Transverse colon (tissue), 4 donors: ENCODE measurements at places on chromosomes 1 and 21.

DNA sequence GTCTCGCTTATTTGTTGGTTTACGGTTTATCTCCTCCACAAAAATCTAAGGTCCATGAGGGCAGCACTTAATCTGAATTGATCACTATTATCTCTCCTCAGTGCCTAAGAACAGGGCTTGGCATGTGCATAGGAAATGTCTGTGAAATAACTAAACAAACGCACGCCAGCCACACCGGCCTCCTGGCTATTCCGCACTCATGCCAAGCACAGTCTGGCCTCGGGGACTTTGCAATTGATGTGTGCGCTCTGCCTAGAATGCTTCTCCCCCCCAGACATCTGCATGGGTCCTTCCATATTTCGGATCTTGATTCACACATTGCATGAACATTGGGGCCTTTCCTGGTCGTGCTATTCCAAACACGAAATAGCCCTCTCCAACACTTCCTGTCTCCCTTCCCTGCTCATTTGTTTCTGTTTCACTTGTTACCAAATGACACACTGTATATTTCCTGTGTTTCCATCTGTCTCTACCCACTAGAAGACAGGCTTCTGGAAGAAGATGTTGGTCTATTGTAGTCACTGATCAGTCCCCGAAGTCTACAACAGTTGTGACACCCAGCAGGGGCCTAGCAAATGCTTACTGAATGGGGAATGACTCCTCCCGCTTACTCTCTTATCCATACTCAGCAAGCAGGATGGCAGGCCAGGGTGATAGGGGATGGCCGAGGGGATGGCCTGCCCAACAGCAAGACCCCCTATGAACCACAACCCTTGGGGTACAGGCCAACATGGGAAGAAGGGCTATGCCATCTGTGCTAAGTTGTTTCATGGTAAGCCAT is 93.9 kb downstream of the GLIS1 start:
- H3K27me3 ChIP-seq = no peaks in the 10 kb centered on the region
- no peaks in the 10 kb centered on the region for H3K4me1 ChIP-seq
- no peak overlapping the region for H3K27ac ChIP-seq
- H3K36me3 ChIP-seq = no peaks in the 10 kb centered on the region
- no peak for DNase-seq
- no peak overlapping the region for H3K4me3 ChIP-seq

- DNase-seq = no peak
- H3K4me1 ChIP-seq = no peaks in the 10 kb centered on the region
- no peak overlapping the region for H3K4me3 ChIP-seq
- H3K27me3 ChIP-seq = no peaks in the 10 kb centered on the region
Observed at GRCh38 chr1:153937331-153937730, 9.2 kb downstream of the DENND4B start.

DNA sequence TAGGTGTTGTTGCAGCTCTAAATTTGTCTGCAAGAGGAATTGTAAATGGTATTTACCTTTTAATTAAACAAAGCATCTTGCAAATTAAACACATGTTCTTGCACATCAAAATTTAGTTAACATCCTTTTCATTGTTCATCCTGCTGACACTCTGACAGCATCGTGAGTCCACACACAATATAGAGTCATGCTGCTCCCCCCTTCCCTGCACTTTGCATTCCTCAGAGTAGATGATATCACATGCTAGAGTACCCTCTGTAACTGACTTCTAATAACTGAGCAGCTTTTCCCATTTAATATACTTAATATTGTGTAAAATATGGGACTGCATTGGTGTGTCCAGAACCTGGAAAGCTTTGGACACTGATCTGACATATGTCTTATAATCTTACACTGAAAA is 138.8 kb upstream of the DPYD start:
- no peaks in the 10 kb centered on the region for H3K4me1 ChIP-seq
- no peak overlapping the region for H3K27ac ChIP-seq
- no peak for DNase-seq
- no peaks in the 10 kb centered on the region for H3K36me3 ChIP-seq

- no peak overlapping the region for H3K4me3 ChIP-seq
- no peak for DNase-seq
- no peaks in the 10 kb centered on the region for H3K36me3 ChIP-seq
- no peaks in the 10 kb centered on the region for H3K27me3 ChIP-seq
Observed at GRCh38 chr21:25487046-25487594, 120.2 kb downstream of the MRPL39 start.

GRCh38 chr1:205915354-205915990 is 27.8 kb downstream of the SLC26A9 start:
- no peak overlapping the region for H3K4me3 ChIP-seq
- no peak overlapping the region for H3K27ac ChIP-seq
- no peaks in the 10 kb centered on the region for H3K36me3 ChIP-seq
- peaks cover 10% of the 10 kb centered on the region for H3K27me3 ChIP-seq
- no peaks in the 10 kb centered on the region for H3K4me1 ChIP-seq
